NCI-H345 (cell line): ENCODE measurements at places on chromosomes 3 and 15.

- no peak for DNase-seq
Observed at GRCh38 chr3:75265897-75266296, 398.2 kb upstream of the FRG2C start.

GRCh38 chr15:49926740-49927139 lies 192.3 kb downstream of the ATP8B4 start:
- DNase-seq = no peak

DNA sequence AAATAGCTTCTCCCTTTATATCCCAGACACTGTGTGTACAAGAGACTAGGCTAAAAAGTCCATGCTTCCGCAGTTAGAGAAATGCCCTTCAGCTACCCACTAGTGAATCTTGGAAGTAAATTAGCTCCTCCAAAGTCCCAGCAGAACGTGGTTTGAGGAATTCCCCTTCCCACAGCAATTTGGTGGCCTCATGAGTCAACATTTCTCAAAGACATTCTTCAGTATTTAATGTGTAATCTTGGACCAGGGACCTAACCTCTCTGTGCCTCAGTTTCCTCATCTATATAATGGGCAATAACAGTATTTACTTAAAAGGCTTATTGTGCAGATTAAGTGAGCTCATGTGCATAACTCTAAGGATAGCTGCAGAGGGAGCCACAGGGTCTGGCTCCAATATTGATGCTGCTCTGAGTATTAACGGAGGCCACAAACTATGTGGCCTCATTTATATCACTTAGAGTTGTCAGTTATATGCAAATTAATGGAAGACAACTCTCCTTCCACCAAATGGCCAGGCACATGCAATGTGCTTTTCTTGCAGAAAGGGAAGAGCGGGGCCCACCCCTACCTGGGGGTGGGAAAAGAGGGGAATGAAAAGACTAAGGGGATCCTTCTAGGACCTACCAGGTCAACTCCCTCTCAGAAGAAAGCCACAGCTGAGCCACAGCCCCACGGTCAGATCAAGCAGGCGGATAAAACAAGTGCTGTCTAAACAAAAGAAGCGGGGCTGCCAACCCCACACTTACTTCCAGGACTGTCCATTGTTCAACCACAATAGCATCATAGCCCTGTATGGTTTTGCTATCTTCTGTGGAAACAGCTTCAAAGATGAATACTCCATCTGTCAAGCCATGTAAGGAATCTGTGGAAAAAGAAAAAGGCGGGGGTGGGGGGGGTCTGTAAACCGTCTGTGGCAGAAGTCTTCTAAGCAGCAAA lies 92.4 kb downstream of the OXNAD1 start:
- no peak for DNase-seq

- DNase-seq = no peak
Observed at GRCh38 chr3:66483006-66483405, 17.8 kb downstream of the LRIG1 start.

- DNase-seq = no peak
Observed at GRCh38 chr3:52532838-52533622, 627 bp downstream of the NT5DC2 start.

GRCh38 chr15:69760258-69760845 lies 307.7 kb downstream of the RPLP1 start:
- no peak for DNase-seq

GRCh38 chr3:188060840-188061544 lies 93.0 kb upstream of the LPP start:
- peak; percentile 14 for DNase-seq

DNA sequence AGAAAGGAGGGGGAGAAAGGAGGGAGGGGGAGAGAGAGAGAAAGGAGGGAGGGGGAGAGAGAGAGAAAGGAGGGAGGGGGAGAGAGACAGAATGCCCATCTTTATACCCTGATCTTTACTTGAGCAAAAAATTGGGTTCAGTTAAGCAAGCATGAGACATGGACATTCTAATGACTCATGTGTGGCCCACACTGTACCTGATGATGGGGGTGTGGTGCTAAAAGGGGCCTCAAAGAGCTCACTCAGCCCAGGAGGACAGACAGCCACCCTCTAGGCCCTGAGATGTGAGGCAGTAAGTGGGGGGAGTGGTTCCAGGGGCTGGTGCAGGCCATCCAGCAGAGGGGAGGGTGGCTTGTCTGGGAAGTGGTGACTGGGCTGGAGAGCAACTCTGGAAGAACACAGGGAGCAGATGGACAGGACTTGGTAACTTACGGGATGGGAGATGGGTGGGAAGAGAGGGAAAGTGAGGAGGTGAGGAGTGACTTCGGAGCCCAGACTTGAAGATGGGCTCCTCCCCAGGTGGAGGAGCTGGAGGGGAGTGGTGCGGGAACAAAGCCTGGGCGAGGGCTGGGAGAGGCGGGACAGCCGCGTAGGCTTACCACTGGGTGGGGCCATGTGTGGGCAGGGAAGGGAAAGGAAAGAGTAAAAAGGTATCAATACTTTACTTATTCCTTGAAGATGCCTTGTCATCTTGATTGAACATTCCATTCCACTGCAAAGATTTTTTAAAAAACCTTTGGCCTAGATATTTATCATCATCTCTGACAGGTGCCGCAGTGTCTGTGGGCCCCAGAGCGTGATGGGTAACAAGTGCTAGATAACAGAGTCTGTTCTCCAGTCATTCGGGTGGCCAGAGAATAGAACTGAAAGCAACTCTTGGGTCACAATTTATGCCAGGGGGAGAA lies 32.3 kb downstream of the TSPAN3 start:
- DNase-seq = no peak

- no peak for DNase-seq
Observed at GRCh38 chr3:44950275-44950734, 25.7 kb downstream of the ZDHHC3 start.

DNA sequence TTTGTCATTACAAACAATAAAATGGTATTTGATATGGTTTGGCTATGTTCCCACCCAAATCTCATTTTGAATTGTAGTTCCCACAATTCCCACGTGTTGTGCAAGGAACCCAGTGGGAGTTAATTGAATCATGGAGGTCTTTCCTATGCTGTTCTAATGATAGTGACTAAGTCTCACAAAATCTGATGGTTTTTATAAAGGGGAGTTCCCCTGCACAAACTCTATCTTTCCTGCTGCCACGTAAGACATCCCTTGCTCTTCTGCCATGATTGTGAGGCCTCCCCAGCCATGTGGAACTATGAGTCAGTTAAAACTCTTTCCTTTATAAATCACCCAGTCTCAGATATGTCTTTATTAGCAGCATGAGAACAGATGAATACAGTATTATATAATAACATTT lies 15.4 kb upstream of the AADAC start:
- no peak for DNase-seq

- DNase-seq = no peak
Observed at GRCh38 chr3:46353647-46354410, at the start of gene CCR2. CCR2 (plus strand) TSS chr3:46354111; CDS start chr3:46357528, 3,417 bp downstream.

- no peak for DNase-seq
Observed at GRCh38 chr3:124513610-124513997, 216.6 kb upstream of the UMPS start.

- DNase-seq = no peak
Observed at GRCh38 chr3:141407047-141407446, 38.7 kb downstream of the ZBTB38 start.

DNA sequence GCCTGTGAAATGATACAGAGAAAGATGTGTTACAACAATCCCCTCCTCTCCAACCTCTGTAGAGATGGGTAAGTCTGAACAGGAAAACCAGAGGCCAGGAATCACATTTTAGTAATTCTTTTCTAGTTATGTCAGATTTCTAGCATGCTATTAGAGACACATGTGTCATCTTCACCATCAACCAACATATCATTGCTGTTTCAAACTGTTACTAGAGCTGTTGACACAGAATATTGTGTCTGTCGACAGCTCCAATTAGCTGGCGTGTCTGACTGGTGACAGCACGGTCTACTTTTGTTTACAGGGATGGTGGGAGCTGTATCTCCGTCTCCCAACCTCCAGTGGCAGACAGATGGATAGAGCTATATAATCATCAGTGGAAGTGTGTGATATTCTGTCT lies 393.2 kb downstream of the SOX2 start:
- no peak for DNase-seq

- DNase-seq = no peak
Observed at GRCh38 chr15:100715571-100716455, 113.4 kb downstream of the ASB7 start.
